ENCODE measurements at places on chromosomes 12 and 14.
A peak's percentile ranks its signal among the peaks of the same experiment; 100 is the strongest.

DNA sequence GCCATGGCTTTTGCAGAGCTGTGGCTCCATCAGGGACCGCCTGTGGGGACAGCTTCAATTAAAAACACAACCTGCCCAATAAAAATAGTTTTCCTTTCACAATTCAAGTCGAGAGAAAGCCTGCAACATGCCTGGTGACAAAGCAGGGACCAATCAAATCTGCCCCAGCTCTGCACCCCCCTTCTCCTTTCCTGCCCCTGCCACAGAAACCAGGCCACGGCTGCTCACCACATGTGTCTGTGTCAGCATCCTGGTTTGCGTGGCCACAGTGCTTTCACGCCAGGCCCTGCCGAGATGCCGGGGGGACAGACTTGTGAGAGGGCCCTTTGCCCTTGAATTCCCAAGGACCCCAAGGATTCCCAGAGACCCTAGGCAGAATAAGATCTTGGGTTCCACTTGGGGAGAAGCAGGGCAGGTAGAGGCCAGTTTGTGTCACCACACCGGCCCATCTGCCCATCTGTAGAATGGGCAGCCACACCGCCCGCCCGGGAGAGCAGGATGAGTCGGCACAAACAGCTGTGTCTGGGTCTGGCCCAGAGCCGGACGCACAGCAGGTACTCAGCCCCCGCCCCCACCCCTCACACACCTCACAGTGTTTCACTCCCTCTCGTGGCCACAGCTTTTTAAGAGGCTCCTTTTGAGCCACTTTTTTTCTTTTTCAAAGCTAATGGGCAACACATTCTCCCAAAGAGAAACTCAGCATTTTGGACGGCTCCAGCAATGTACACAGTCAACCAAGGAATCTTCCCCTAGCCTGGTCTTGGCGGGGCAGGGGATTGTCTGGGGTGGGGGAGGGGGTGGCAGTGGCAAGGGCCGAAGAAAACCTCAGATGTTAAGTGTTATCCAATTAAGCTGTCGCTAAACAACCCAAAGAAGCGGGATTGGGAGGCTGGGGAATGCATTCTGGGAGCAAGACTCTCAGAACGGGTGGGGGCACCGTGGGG is 41.5 kb downstream of the BCL11B start:
- DNase-seq: peak; percentile 92

DNA sequence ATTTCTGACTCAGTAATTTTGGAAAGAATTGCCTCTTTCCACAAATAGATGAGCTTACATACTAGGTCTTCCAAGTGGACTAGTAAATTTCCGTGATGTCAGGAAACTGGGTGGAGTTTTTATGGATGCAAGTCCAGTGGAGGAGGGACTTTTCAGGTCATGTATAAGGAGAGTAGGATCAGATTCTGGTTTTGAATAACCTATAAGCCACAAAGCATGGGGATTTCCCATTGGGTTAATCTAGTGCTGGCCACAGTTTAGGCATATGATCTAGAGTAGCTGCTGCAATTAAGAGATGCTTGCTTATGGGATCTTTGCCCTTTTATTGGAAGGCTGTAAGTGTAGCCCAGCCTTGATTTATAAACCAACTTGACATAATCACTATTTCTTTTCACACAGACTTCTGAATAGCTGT is 33.8 kb downstream of the STK38L start:
- no peak for DNase-seq

GRCh38 chr12:124746649-124747425 is 116.8 kb downstream of the SCARB1 start:
- DNase-seq: no peak

- no peak for DNase-seq
Measured at GRCh38 chr12:77941401-77941800, 110.7 kb downstream of the NAV3 start.

GRCh38 chr12:77122236-77122635 is 56.9 kb upstream of the E2F7 start:
- DNase-seq: no peak

DNA sequence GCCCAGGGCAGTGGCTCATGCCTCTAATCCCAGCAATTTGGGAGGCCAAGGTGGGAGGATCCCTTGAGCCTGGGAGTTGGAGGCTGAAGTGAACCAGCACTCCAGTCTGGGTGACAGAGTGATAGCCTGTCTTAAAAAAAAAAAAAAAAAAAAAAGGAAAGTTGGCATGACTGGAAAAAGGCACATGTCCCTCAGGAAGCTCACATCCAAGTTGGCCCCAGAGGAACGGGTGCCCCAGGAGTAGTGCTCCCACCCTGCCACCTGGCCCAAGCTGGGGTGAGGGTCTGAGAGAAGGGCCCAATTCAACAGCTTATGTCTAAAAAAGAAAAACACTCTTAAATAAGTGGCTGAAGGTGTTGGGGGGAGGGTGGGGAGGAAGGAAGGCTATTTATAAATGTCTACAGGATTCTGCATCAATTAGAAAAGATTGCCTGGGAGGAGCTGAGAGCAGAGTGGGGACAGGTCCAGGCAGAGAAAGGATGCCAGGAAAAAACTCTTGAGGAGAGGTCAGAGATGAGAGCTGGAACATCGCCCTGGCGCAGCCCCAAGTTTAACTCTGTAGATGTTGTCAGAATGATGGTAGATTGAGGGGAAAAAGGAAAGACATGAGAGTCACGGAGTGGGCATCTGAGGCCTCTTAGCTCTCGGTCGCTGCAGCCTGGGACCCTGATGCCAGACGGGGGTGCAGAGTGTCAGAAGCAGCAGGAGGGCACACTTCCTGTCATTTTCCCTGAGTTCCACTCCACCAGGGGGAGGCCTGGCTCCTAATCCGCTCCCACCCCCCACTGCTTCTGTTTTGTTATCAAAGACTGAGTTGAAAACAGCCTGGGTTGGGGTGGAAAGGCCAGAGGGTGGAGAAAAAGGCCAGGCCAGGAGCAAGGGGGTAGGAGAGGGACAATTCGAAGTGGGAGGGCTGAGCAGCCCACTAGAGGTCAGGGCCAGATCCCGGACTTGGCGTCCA is 7.3 kb downstream of the SPRYD3 start:
- DNase-seq: no peak

GRCh38 chr12:54053003-54053750 is 458 bp upstream of the HOXC4 start:
- DNase-seq: peak; percentile 50

GRCh38 chr12:126359216-126359615 is 1294.0 kb downstream of the AACS start:
- no peak for DNase-seq

DNA sequence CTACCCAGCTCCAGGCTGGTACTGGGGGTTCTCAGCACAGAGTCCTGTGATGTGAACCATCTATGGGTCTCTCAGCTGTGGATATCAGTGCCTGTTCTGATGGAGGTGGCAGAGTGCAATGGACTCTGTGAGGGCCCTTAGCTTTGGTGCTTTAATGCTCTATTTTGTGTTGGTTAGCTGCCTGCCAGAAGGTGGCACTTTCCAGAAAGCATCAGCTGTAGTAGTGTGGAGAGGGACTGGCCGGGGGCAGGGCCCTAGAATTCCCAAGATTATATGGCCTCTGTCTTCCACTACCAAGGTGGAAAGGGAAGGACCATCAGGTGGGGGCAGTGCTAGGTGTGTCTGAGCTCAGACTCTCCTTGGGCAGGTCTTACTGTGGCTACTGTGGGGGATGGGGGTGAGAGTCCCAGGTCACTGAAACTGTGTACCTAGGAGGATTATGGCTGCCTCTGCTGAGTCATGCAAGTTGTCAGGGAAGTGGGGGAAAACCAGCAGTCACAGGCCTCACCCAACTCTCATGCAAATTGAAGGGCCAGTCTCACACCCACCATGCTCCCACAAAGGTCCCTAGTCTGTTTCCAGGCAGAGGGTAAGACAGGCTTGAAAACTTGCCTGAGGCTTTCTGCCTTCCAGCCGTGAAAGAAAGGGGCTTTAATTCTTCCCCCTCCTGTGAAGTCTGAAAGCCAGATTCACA is 878.1 kb downstream of the C12orf50 start:
- DNase-seq: no peak
